EH (cell line): ENCODE measurements at places on chromosomes 16 and 17.

GRCh38 chr16:668519-669171 is 713 bp downstream of the RHOT2 start:
- DNase-seq: peak; percentile 17

- DNase-seq: no peak
Measured at GRCh38 chr17:74545843-74546230, at the start of gene CD300C. Gene CD300C (minus strand): TSS chr17:74546115. CDS start chr17:74545782, 333 bp downstream.

DNA sequence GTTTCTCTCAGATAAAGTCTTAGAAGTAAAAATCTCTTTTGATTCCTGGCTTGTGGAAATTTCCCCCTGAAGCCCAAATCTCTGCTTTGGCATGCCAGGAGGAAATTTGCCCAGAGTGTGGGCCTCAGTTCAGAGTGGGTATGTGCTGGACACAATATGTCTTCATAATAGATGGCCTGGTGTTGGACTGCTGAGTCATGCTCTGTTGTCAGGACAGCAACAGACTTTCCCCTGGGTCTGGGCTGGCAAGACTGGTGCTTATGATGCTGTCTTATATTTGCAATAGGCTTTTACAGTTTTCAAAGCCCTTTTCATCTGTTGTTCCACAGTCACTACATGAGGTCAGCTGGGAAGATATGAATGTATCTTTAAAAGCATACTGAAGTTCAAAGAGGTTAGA is 57.0 kb downstream of the SHISA9 start:
- DNase-seq: no peak

DNA sequence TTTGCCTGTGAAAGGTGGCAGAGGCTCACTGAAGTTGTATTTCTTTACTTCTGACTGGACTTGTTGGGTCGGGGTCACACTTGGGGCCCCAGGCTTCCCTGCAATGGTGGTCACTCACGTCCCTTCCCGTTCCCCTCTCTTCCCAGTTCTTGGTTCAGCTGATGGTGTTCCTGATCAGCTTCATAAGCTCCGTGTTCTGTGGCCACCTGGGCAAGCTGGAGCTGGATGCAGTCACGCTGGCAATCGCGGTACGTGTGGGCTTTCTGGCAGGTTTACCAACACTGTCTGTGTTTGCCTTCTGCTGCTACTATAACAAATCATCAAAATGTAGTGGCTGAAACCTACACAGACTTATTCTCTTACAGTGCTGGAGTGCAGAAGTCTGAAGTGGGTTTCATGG is 8.6 kb downstream of the SLC47A1 start:
- no peak for DNase-seq

DNA sequence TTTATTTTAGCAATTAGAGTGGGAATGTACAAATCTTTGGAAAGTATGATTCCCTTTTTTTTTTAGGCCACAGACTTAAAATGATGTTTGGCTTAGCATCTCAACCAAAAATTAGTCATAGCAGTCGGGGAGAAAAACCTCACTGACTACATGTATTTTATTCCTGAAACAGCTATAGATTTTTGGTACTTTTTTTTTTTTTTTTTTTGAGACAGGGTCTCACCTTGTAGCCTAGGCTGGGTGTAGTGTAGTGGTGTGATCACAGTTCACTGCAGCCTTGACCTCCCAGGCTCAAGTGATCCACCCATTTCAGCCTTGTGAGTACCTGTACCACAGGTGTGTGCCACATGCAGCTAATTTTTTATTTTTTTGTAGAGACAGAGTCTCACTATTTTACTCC is 23.4 kb downstream of the RNFT1 start:
- no peak for DNase-seq

GRCh38 chr17:51275381-51275780 is 15.0 kb downstream of the UTP18 start:
- peak; percentile 90 for DNase-seq

DNA sequence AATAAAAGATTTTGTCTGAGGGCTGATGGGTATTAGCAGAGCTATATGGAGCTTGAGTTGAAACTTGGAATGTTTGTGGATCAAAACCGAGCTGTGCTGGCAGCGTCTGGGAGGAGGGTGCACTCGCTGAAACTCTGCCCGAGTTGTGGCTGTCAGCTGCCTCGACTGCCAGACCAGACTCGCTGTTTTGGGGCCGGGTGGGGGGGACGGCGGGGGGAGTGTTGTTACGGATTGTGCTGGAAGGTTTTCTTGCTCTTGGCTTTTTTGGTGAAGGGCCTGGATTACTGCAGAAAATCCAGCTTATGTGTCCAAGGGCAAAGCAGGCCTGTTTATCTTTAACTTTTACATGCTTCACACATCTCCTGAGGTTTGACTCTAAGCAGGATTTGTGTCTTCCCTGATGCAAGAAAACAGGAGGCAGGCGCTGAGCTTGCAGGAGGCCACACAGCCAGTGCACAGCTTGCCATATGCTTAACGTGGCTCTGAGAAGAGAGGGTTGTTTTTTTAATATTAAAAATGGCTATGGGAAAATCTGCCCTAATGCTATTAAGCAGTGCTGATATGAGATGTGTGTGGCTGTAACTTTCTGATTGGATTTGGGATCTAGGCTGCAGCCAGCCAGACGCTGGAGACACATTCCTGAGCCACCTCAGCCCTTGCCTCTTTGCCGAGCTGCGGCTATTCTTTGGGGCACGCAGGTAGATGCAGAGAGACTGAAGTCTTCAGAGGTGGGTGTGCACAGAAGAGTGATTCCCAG is 20.5 kb upstream of the RPTOR start:
- no peak for DNase-seq

DNA sequence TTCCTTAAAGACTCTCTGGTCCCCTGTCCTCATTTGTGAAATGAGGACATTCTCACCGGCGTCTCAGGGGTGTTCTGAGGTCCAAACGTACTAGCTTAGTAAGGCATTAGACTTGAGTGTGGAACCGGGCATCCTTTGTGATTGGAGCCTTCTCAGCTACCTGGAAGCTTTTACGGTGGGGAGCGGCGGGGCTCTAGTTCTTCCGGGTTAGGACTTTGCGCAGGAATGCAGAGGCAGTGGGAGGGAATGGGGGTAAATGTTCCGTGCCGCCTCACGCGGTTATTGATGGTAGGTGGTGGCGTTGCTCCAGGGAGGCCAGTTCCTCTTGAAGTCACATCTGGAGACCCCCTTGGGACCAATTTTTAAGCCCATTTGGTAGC is 113.6 kb downstream of the SNX29 start:
- no peak for DNase-seq

GRCh38 chr16:52499060-52499440 is 47.9 kb downstream of the TOX3 start:
- no peak for DNase-seq

DNA sequence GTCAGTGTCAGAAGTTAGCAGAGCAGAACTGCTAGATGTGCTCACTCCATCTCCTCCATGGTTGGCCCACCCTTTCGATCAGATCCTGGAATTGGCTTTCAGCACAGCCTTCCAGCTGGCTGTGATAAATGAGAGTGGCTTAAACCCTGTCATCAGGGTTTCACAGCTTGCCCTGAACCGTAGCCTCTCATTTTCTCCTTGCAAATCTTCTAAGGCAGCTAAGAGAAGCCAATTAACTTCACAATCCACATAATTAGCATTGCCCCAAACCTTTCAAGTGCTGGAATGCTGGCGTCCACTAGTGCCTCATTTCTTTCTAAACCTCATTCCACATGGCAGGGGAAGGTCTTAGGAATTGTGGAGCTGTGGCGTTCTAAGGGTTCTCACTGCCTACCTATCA is 21.7 kb downstream of the MILR1 start:
- DNase-seq: no peak

- DNase-seq: no peak
Measured at GRCh38 chr17:72898725-72899124, 193.8 kb downstream of the SLC39A11 start.

GRCh38 chr16:11603331-11603750 is 16.6 kb upstream of the LITAF start:
- no peak for DNase-seq

DNA sequence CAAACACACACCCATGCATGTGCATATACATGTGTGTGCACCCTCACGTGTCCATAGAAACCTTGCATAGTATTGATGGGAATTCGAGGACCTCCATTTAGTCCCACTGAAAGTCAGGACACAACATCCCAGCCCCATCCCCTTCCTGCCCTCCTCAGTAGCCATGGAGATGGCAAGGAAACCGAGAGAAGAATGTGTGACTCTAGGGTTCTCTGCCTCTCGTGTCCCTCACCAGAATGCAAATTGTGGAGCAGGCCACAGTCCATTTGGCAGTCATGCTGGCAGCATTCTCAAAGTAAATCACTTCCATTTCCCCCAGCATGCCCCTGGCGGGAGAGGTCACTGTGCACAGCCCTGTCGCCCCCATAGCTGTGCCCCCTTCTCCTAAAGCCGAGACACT is 141.1 kb downstream of the MSI2 start:
- DNase-seq: no peak

GRCh38 chr16:5015351-5015750 is 18.4 kb downstream of the NAGPA start:
- DNase-seq: peak; percentile 5
